Cardiac septum (tissue), 1 donor: ENCODE measurements at places on chromosomes 6 and 20. TPM values are rescaled to one million over a fixed set of nuclear protein-coding genes. Genes with fewer than 3 reads are reported as not detected.

DNA sequence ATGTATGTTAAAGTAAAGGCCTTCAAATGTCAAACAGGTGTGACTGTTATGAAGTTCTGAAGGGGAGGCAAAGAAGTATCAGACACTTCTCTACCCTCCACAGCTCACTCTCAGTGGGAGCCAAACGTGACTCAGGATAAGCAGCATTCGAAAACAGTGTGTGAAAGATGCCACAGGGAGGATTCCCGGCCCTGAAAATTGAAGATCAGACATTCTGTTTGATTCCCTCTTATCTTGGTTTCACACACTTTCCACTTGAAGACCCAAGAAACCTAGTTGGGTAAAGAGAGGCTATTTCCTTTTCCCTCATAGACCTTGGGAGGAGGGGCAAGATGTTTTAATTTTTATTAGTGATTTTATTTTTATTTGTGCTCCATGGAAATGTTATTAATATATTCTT lies 164.2 kb upstream of the SUPT3H start:
- no peak for DNase-seq

DNA sequence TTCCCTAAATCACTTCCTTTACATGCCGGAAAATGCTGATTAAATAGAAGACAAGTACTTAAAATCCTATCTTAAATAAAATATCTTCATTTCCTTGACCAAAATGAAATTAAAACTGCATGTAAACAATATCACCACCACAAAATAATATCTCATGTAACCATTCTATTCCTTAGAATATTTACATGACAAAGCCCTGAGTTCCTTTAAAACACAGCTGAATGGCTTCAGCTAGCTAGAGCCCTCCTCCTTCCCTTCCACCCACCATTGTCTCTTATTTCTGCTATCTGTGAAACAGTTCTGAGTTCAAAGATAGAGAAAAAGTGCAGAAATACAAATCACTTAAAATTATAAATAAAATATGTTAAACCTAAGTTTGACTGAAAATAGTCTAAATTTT lies 103.1 kb downstream of the HIVEP2 start:
- no peak for DNase-seq

DNA sequence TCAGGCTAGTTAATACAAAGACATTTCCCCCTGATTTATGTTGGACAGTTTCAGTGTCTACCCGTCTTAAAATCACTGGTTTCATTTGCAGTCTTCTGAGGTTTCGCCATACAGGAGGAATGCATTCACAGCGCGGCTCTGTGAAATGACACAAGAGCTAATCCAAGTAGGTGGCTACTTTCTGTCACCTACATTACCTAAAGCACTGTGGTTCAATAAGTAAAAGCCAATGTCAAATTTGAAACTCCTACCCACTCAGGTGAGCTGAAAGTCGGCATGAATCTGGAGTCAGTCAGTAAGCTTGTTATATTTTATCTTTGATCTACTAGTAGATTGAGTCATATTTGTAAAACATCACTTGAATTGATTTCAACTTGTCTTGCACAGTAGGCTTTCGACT lies 370.8 kb downstream of the LAMA2 start:
- no peak for DNase-seq

DNA sequence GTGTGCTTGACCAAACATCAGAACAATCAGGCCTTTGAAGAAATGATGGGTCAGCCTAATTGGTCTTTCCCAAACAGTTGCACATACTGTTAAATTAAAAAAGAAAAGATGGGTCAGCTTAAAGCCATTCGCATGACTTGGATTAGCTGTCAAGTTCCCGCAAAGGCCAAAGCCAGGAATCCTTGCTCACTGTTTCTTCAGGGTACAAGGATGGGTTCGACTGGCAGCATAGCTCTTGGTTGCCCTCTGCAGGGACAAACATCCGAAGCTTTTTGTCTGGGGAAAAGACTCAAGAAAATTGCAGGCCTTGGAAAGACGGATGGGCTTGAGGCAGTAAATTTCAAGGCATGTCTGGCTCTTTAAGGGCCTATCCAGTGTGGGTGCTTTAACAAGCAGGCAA lies 168.0 kb downstream of the HDGFL1 start:
- DNase-seq = no peak

GRCh38 chr20:45400346-45401031 lies 7.6 kb upstream of the DBNDD2 start:
- no peak for DNase-seq

The FAM83B gene
- total RNA-seq = 0.11 TPM

DNA sequence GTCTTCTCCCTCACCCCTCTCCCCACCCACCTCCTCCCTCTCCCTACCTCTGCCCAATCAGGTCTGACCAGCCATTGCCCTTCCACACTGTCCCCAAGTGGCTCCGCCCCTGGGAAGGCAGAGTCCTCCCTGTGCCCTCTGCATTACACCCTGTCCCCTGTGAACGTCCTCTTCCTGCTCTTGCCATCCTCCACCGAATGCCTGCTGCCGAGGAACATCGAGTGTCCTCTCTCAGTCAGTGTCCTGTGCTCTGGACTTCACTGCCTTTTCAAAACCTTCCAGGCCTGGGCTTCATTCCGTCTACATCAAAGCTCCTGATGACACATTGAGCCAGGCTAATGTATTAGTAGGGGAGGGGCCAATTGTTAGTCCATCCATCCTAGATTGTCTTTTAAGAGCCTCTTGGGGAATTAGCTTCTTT lies 3.3 kb upstream of the PACSIN1 start:
- no peak for DNase-seq

DNA sequence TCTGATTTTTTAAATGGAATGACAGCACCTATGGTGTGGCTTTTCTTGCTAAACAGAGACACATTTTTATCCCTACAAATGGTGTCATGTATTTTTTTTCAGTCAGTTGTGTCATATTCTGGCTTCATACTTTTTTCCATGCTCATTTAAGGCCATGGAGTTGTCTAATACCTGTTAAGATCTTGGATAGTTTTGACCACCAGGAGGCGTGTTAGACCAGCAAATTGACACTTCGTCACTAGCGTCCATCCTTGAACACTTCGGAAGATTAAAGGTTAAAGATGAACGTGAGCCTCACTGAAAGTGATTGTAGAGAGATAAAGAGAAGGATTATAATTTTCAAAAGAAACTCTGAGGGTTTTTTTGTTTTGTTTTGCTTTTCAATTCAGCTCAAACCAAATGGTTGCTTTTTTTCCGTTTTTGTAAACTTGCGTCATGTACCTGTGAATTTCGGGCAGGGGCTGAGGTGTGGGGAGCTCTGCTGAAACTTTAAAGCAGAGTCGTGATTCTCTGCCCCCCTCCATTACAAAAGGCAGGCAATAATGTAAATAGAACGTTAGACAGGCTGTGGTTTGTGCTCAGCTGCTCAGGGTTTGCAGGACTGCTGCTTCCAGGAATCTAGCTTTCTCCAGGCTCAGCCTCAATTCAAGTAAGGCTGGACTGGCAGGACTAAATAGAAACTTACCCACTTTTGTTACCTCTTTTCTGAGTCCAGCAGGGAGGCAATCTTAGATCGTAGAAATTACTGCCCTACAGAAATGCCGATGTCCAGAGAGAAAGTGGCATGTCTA lies 245.1 kb downstream of the FOXA2 start:
- DNase-seq = no peak
